NCI-H2107 (cell line): ENCODE measurements at places on chromosomes 13 and 19.
A peak's percentile ranks its signal among the peaks of the same experiment; 100 is the strongest.

GRCh38 chr13:29435125-29435911, 160.2 kb downstream of the SLC7A1 start:
- DNase-seq: no peak

GRCh38 chr13:43874504-43875092, 4.9 kb downstream of the CCDC122 start:
- no peak for DNase-seq

- no peak for DNase-seq
Observed at GRCh38 chr13:21949818-21950429, 279.1 kb downstream of the FGF9 start.

DNA sequence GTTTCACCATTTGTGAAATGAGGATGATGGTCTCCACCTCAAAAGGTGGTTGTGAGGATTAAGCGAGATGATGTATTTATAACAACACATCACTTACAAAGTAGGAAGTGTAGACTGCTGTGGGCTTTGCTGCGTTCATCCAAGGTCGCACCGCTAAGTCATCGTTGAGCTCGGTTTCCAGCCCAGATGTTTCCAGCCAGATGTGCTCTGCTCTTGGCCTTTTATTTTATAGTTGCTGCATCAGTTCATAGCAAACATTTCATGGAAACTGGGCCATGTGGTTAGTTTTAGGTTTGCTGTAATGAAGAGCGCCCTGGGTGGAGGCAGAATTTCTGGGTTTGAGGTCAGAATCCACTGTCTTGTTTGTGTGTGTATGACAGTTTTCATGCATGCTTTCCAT, 76.5 kb upstream of the RNF113B start:
- DNase-seq: no peak

- DNase-seq: no peak
Observed at GRCh38 chr19:48955308-48955958, 758 bp downstream of the BAX start.

DNA sequence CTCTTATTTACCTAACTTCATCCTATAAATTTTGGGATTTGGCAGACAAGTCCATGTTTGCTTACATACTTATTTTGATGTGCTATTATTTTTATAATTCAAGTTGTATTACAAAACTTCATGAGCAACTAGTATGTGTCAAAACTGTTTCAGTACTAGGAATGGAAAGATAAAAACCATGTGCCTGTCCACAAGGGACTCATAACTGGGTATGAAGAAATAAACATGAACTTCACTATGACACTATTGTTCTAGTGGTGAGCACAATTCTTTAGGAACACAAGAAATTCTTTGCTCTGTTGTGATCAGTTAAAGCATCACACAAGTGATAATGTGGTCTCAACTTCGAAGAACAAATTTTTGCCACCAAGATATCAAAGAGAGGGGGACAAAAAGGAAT, 97.5 kb upstream of the FBXL3 start:
- no peak for DNase-seq

GRCh38 chr19:48516536-48516935, 4.9 kb upstream of the LMTK3 start:
- no peak for DNase-seq

DNA sequence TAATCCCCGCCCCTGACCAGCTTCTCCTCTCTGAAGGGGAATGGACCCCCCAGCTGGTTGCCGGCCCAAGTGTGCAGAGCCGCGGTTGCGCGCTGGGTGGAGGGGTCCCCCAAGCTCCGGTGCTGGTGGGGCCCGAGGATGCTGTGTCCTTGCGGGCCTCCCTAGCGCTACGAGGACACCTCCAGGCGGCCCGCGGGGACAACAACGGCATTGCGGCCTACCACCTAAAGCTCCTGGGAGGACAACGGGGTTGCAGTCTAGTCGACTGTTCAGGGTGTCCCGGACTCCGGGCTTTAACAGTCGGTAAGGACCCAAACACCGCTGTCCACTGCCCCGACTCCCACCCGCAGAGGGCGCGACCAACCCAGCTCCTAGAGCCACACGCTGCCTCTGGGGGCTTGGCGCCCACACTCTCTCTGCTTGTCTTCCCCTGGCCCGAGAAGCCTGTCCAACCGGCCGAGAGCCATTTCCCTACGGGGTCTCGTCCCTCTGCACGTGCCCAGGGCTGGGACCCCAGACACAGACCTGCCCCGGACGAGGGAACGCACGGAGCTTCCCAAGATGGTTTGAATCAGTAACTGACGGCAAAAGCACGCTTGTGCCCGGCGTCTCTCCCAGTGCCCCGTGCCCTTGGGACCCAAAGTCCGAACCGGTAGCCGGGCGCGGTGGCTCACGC, 927 bp upstream of the SDHAF1 start:
- no peak for DNase-seq

DNA sequence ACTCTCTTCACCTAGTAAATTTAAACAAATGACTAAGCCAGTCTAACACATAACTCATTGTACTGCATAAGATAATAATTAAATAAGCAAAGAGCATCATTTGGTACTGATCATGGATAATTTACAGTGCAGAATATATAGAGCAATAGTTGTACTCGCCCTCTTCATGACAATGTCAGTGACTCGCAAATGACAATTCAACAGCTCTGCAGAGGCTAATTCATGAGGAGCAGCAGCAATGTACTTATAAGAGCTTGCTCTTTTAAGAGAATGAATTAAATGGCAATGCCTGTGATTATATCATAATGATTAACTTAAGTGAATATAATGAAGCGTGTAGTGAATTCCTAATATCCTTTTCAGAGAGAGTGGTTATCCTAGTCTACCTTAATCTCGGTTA, 284.5 kb upstream of the PCDH20 start:
- DNase-seq: no peak

DNA sequence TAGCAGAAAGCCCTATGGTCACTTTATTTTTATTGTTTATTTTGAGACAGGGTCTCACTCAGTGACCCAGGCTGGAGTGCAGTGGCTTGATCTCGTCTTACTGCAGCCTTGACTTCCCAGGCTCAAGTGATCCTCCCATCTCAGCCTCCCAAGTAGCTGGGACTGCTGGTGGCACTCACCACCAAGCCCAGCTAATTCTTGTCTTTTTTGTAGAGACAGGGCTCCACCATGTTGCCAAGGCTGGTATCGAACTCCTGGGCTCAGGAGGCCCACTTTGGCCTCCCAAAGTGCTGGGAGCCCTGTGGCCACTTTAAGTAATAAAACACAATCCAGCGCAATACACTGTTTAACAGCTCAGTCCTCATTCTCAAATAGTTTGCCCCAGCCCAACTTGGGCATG, 69.3 kb downstream of the NUFIP1 start:
- DNase-seq: no peak

DNA sequence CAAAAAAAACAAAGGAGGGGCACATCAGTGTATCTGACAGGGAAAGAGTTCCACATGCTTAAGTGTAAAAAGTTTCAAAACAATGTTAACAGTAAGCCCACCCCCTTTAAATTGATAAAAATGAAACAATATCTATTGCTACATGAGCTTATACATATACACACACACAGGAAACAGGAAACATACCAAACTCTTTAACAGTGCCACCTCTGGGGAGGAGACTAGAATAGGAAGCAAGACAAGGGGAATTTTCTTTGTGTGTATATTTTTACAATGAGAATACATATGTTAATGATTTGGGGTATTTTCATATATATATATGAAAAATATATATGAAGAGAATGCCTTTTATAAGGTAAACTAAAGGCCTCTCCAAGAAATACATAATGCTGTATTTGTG, 44.7 kb downstream of the TPT1 start:
- no peak for DNase-seq

GRCh38 chr13:43895940-43896339, 16.2 kb downstream of the LACC1 start:
- no peak for DNase-seq

GRCh38 chr19:45352914-45353796, 12.6 kb downstream of the KLC3 start:
- no peak for DNase-seq

DNA sequence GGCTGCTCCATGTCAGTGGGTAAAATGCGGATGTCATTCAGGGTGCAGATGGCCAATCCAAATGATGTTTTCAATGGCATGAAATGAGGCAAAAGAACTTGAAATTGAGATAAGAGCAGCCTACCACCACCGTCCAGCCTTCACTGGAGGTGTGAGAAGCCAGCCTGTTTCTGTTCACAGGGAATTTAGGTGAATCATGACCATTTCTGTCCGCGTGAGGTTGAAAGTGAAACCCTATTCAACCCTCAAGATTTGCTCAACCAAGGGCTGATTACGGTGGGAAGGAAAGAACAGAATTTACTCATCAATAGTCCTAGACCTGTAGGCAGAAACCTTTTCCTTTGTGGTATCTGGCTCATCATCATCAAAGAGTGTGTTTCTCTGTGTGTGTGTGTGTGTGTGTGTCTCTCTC, 370.7 kb downstream of the COG6 start:
- no peak for DNase-seq

DNA sequence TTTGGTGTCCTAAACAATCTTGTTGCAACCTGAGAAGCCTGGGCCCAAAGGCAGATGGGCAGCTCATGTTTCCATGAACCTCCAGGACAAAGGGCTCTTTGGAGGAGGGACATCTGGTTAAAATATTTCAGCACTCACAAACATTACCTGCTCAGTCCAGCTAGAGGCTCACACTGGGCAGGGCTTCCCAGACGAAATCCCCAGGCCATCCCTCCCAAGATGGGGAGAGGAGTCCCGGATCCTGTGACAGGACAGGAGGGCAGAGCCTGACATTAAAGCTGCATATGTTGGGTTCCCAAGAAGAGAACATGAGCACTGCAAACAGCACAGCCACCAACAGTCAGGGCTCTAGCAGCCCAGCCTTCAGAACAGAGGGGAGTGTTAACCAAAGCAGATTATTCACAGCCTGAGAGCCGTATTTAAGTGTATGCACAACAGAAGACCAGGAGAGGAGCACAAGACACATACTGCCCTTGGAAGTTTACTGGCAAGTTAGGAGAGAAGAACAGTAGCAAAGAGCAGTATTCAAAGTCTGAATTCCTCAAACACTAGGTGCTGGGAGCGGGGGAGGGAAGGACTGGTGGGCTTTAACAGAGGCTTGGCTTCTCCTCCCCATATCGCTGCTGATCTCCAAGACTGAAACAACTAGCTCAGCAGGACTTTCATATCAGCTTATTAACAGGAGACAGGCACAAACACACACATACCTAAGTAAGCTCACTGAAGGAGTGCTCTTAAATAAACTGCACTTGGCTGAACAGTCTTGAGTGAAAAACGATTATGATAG, 12.3 kb downstream of the ATP7B start:
- DNase-seq: peak; percentile 16

- no peak for DNase-seq
Observed at GRCh38 chr13:71218960-71219359, 648.0 kb downstream of the DACH1 start.

DNA sequence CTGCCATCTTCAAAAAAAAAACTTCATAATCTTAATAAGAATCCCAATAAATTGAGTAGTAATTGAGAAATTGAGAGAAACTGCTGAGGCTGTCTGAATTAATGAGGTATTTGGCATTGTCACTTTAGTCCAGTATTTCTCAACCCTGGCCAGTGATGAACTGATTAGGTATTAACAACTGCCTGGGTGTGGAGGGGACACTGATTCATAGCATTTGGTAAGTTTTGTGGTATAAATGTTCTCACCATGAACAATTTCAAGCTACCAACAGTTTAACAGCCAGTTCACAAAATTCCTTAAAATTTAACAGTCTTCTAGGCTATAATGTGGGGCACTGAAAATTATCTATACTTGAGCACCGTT, 18.3 kb downstream of the GPC6 start:
- no peak for DNase-seq

DNA sequence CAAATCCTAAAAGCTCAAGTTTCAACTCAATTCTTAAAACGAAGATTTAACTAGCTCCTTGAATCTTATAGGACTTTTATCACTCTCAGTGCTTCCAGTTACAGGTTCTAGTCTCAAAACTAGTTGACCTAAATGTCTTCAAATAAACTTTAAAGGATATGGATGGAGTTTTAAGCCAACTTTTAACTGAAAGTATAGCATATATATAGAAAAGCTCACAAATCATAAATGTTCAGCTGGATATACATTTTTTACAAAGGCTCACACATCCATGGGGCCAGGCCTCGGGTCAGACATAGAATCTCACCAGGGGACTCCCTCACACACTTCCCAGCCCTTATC, 47.1 kb upstream of the ARHGEF7 start:
- no peak for DNase-seq

- DNase-seq: no peak
Observed at GRCh38 chr13:113864273-113864890, 506 bp upstream of the GAS6 start.
